ENCODE measurements at places on chromosomes 6 and 20. TPM values are rescaled to one million over a fixed set of nuclear protein-coding genes. Genes with fewer than 3 reads are reported as not detected.

Gene LIN28B
- total RNA-seq, result 5.1 TPM

GRCh38 chr20:49853640-49854039 is 41.0 kb downstream of the SLC9A8 start:
- H3K4me3 ChIP-seq, result no peak overlapping the region
- DNase-seq, result no peak
- no peaks in the 10 kb centered on the region for H3K27me3 ChIP-seq
- peaks cover 39% of the 10 kb centered on the region for H3K36me3 ChIP-seq

GRCh38 chr20:49672096-49672664 is 41.5 kb downstream of the B4GALT5 start:
- DNase-seq, result no peak
- H3K36me3 ChIP-seq, result no peaks in the 10 kb centered on the region
- no peak overlapping the region for H3K27ac ChIP-seq
- no peak overlapping the region for H3K4me3 ChIP-seq
- H3K4me1 ChIP-seq, result peaks cover 2% of the 10 kb centered on the region
- no peaks in the 10 kb centered on the region for H3K27me3 ChIP-seq

- no peak overlapping the region for H3K27ac ChIP-seq
- H3K4me3 ChIP-seq, result no peak overlapping the region
- H3K27me3 ChIP-seq, result no peaks in the 10 kb centered on the region
- no peaks in the 10 kb centered on the region for H3K36me3 ChIP-seq
- no peaks in the 10 kb centered on the region for H3K4me1 ChIP-seq
Measured at GRCh38 chr6:112065426-112065986, 11.6 kb downstream of the CCN6 start.

Gene FGD2
- 8.5 TPM for total RNA-seq

- DNase-seq, result no peak
- H3K4me3 ChIP-seq, result no peak overlapping the region
- H3K27ac ChIP-seq, result no peak overlapping the region
- H3K4me1 ChIP-seq, result peaks cover 8% of the 10 kb centered on the region
- no peaks in the 10 kb centered on the region for H3K27me3 ChIP-seq
- peaks cover 5% of the 10 kb centered on the region for H3K36me3 ChIP-seq
Measured at GRCh38 chr20:36775196-36775595, 1.6 kb upstream of the DSN1 start.

GRCh38 chr6:64013011-64013410 is 377.4 kb downstream of the PHF3 start:
- DNase-seq, result no peak
- no peaks in the 10 kb centered on the region for H3K4me1 ChIP-seq
- H3K27ac ChIP-seq, result no peak overlapping the region
- no peak overlapping the region for H3K4me3 ChIP-seq
- no peaks in the 10 kb centered on the region for H3K36me3 ChIP-seq

Gene DDX43
- total RNA-seq, result 0.14 TPM

GRCh38 chr6:143169440-143169839 is 108.8 kb downstream of the AIG1 start:
- DNase-seq, result no peak
- H3K4me3 ChIP-seq, result no peak overlapping the region
- H3K4me1 ChIP-seq, result no peaks in the 10 kb centered on the region
- H3K36me3 ChIP-seq, result no peaks in the 10 kb centered on the region

- peak; percentile 42 for DNase-seq
- peaks cover 7% of the 10 kb centered on the region for H3K4me1 ChIP-seq
- H3K27ac ChIP-seq, result no peak overlapping the region
- H3K36me3 ChIP-seq, result peaks cover 7% of the 10 kb centered on the region
- H3K27me3 ChIP-seq, result no peaks in the 10 kb centered on the region
Measured at GRCh38 chr6:90127595-90127994, 169.0 kb downstream of the BACH2 start.

Gene GATA5
- 0.05 TPM for total RNA-seq

DNA sequence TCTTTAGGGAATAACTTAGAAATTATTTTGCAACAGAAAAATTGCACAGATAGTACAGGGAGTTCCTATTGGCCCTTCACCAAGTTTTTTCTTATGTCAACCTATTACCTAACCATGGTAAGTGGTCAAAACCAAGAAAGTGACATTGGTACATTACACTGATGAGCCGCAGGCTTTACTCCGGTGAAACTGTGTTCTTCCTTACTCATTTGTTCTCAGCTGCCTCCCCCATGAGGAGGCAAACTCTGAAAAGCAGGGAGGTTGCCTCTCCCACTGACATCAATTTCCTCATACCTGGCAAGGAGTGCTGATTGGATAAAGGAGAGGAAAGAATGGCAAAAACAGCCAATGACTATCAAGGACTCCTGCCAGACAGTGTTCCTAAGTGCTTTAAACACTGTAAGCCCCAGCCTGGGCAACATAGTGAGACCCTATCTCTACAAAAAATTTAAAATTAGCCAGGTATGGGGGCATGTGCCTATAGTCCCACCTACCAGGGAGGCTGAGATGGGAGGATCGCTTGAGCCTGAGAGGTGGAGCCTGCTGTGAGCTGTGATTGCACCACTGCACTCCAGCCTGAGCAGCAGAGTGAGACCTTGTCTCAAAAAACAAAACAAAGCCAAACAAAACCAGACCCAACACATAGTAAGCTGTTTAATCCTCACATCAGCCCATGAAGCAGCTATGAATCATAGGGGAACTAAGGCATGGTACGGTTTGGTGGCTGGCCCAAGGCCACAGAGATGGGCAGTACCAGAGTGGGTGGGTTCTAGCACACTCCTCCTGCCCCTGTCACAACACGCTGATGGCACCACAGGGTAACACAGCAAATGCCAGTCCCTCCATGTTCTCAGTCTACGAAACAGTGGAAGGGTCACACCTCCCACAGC is 24.7 kb downstream of the C20orf203 start:
- no peaks in the 10 kb centered on the region for H3K27me3 ChIP-seq
- no peak overlapping the region for H3K4me3 ChIP-seq
- H3K4me1 ChIP-seq, result peaks cover 2% of the 10 kb centered on the region
- H3K27ac ChIP-seq, result no peak overlapping the region

DNA sequence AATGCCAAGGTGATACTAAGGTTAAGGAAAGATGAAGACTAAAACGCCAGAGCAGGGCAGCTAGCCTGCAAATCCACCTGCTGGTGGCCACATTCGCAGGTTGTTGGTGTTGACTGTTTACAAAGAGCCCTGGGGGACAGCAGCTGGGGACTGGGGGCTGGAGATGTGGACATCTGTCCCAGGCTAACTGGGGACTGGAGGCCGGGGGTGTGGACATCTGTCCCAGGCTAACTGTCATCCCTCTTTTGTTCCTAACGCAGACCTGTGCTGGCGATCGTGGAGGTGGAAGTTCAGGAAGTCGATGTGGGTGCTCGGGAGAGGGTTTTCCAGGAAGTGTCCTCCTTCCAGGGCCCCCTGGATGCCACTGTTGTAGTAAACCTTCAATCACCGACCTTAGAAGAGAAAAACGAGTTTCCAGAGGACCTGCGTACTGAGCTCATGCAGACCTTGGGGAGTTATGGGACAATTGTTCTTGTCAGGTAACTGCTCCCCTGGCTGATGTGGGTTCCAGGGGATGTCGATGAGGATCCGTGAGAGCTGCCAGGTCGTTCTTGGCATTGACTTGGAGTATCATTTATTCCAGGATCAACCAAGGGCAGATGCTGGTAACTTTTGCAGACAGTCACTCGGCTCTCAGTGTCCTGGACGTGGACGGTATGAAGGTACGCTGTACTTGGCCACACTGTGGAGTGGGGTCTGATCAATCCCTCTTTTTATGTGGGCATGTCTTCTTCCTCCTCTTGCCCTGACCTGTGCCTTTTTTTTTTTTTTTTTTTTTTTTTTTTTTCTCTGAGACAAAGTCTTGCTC is 87.0 kb downstream of the SERAC1 start:
- H3K4me3 ChIP-seq, result no peak overlapping the region
- DNase-seq, result no peak
- peaks cover 30% of the 10 kb centered on the region for H3K36me3 ChIP-seq
- H3K27ac ChIP-seq, result no peak overlapping the region
- H3K4me1 ChIP-seq, result peaks cover 9% of the 10 kb centered on the region
- no peaks in the 10 kb centered on the region for H3K27me3 ChIP-seq

DNA sequence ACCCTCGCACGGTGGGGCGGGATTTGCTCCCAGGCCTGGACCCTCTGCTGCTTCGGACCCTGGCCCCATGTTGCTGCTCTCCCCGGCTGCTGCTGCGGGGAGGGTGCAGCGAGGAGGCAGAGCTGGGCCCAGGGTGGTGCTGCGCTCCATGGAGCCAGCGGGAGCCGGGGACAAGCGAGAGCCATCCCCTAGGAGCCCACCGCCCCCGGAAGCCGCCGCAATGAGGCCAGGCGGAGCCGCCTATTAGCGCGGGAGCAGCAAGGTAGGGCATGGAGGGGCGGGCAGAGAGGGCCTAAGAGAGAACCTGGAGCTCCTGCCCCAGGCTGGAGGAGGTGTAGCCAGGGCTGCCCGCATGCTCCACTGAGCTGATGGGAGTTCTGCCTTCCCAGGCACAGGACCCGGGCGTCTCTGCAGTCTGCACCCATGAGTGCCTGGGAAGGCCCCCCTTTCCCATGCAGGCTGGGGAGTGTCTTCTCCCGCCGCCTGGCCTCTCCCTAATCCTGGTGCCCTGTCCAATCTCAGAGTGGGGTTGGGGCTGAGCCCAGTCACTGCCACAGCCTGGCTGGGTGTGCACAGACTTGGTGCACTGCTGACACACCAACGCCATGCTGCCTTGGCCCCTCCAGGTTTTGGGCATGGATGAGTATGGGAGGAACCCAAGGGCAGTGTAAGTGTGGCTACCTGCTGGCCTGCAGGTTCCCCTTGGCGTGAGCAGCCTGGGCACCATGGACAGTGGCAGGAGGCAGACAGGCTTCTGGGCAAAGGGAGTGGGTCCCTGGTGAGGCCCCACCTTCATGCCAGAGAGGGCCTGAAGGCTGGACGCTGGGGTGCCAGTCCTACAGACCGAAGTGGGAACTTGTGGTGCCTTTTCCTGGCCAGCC is 360.6 kb upstream of the MAP3K7 start:
- no peak overlapping the region for H3K4me3 ChIP-seq
- no peak for DNase-seq
- H3K4me1 ChIP-seq, result no peaks in the 10 kb centered on the region
- no peaks in the 10 kb centered on the region for H3K36me3 ChIP-seq
- H3K27ac ChIP-seq, result no peak overlapping the region

DNA sequence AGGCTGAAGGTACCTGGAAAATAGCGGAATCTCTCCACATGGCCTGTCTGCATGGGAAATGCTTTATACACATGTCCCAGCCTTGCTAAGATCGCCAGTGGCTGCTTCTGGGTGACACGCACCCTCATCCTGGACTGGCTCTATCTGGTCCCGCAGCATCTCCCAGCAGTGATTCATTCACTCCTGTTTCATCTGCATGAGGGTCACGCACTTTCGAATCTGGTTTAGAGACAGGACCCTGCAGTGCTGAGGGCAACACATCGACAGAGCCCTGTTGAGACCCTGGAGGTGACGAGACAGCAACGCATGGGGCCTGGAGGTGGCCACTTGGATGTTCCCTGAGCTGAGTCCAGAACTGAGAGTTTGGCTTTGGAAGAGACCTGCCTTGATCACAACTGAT is 136.5 kb downstream of the SMOC2 start:
- DNase-seq, result no peak
- H3K4me3 ChIP-seq, result no peak overlapping the region
- H3K4me1 ChIP-seq, result no peaks in the 10 kb centered on the region
- no peak overlapping the region for H3K27ac ChIP-seq

Gene AGER
- 8.5 TPM for total RNA-seq

- H3K27ac ChIP-seq, result no peak overlapping the region
- no peaks in the 10 kb centered on the region for H3K36me3 ChIP-seq
- DNase-seq, result no peak
- H3K4me1 ChIP-seq, result no peaks in the 10 kb centered on the region
- no peak overlapping the region for H3K4me3 ChIP-seq
Measured at GRCh38 chr6:132948889-132949288, 134.5 kb downstream of the RPS12 start.

GRCh38 chr6:139883776-139884175 is 509.3 kb upstream of the CITED2 start:
- peaks cover 4% of the 10 kb centered on the region for H3K4me1 ChIP-seq
- peak; percentile 8 for DNase-seq
- no peak overlapping the region for H3K27ac ChIP-seq
- H3K27me3 ChIP-seq, result no peaks in the 10 kb centered on the region
- no peaks in the 10 kb centered on the region for H3K36me3 ChIP-seq

DNA sequence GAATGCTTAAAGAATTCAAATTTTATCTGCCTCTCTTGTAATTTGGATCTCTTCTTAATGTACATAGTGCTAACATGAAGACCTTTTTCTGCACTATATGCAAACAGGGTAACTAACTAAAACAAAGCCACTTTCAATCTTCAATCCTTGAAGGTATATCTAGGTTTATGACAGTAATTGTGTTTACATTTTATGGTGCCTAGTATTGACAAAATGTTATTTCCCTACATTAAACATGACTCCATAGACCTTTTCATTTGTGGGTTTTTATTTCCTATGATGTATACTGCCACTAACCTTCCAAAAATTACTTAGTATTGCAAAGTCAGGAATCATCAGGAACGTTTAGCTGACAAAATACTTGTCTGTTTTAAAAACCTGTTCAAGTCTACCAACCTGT is 95.9 kb downstream of the B3GAT2 start:
- H3K36me3 ChIP-seq, result peaks cover 9% of the 10 kb centered on the region
- no peak overlapping the region for H3K27ac ChIP-seq
- no peaks in the 10 kb centered on the region for H3K27me3 ChIP-seq
- peaks cover 8% of the 10 kb centered on the region for H3K4me1 ChIP-seq
- no peak for DNase-seq
- H3K4me3 ChIP-seq, result no peak overlapping the region

Gene GABBR1
- 1.1 TPM for total RNA-seq

Gene UNC5CL
- total RNA-seq, result 2.7 TPM

DNA sequence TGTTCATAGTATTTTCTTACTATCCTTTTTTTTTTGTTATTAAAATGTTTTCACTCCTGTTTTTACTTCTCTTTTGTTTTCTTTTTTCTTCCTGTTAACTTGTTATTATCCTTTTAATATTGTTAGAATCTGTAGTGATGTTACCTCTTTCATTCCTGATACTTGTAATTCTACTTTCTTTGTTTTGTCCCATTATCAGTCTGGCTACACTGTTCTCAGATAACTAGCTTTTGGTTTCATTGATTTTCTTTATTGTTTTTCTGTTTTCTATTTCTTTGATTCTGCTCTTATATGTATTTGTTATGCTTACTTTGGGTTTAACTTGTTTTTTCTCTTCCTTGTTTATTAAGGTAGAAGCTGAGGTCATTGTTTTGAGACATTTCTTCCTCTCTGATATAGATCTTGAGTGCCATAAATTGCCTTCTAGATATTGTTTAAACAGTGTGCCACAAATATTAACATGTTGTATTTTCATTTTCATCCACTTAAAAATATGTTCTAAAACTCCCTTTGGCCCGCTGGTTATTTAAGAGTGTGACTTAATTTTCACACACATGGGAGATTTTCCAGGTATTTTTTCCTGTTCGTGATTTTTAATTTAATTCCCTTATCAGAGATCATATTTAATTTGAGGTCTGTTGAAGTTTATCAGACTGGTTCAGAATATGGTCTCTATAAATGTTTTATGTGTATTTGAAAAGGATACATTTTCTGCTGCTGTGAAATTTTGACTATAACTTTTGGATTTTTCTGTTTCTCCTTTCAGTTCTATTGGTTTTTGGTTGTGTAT is 6.7 kb downstream of the XRN2 start:
- H3K27ac ChIP-seq, result no peak overlapping the region
- H3K4me3 ChIP-seq, result no peak overlapping the region
- H3K4me1 ChIP-seq, result peaks cover 4% of the 10 kb centered on the region
- no peaks in the 10 kb centered on the region for H3K27me3 ChIP-seq
- no peaks in the 10 kb centered on the region for H3K36me3 ChIP-seq
- no peak for DNase-seq

Measured in thymus (tissue), 14 donors.